ENCODE measurements at places on chromosomes 2 and 18. TPM values are rescaled to one million over a fixed set of nuclear protein-coding genes. Genes with fewer than 3 reads are reported as not detected.

PCARE gene
- total RNA-seq, result not detected

RGPD4 gene
- not detected for total RNA-seq

APCDD1 gene
- total RNA-seq, result 170 TPM

ALPP gene
- not detected for total RNA-seq

DNA sequence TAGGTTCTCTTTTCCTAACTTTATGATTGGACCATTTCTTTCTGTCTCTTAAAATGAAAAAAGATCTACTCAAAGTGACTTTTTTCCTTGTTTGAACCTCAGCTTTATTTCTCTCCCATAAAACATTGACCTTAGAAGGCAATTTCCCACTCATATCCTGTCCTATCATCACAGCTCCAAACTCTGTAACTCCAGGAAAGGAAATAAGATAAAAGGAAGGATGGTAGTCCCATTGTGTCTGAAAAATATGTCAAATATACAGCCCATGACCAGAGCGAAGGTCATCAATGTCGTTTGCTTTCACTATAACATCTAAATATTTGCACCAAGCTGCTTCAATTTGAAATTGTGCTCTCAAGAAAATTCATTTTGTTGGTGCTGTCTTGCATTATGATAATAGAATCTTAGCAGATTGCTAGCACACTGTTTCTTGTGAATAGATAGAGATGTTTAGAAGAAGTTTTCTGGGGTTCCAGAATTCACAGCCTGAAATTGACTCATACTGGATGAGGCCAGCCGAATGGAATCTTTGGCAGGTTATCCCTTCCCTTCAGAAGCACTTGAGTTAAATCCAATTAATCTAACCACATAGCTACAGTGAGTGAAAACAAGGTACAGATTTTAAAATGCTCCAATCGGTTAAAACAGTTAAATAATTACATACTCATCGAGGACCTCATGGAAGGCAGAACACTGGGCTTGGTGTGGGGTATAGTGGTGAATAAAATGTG lies 95.1 kb downstream of the CRIM1 start:
- no peak for DNase-seq

GRCh38 chr2:128644718-128645256 lies 326.1 kb upstream of the HS6ST1 start:
- DNase-seq, result no peak

DNA sequence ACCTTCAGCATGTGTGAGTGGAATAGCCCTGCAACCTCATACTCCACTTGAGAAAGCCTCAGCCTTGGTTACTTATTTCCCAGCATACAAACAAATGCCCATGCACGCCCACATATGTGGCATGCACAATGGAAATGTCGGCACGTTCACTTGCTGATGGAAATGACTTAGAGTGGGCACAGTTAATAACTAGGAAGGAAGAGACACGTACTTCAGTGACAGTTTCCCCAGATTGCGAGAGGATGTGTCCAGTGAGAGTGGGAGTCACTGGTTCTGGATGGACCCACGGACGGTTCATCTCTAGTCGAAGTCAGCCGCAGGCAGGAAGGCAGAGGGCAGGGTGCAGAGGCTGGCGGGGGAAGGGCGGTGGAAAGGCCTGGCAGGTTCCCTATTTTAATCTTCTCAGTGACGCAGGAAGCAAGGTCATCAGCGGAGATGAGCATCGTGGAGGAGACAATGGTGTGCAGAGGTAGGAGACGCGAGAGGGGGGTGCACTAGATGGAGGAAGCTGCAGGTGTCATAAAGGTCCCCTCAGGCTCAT lies 350.7 kb upstream of the MYT1L start:
- DNase-seq, result peak; percentile 32

- DNase-seq, result no peak
Measured at GRCh38 chr2:160401895-160402294, 91.7 kb downstream of the RBMS1 start.

DNA sequence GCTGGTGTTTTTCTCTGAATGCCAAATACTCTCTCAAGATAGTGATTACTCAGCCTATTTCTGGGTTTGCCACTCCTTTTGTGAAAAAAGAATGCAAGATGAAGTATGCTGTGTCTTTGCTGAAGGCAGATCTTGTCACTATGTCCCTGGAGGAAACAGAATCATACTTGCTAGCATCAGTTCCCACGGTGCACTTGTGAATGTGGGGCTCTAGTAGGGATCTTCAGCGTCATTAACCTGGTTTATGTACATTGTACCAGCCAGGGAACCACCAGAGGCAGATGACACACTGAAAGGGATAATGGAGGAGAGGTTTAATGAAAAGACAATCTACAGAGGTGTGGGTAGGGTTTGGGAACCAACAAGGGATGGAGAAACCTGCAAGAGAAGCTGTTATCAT lies 131.0 kb upstream of the CXCR4 start:
- no peak for DNase-seq

- DNase-seq, result no peak
Measured at GRCh38 chr2:187390891-187391290, 57.2 kb downstream of the CALCRL start.

GRCh38 chr2:205283736-205284270 lies 398.5 kb upstream of the NRP2 start:
- no peak for DNase-seq

- DNase-seq, result no peak
Measured at GRCh38 chr2:182655750-182656149, 60.3 kb upstream of the DNAJC10 start.

- DNase-seq, result no peak
Measured at GRCh38 chr18:9928646-9929259, 14.9 kb downstream of the VAPA start.
